Kidney tubule cell (primary cell): ENCODE measurements at places on chromosomes 7 and 10.

DNA sequence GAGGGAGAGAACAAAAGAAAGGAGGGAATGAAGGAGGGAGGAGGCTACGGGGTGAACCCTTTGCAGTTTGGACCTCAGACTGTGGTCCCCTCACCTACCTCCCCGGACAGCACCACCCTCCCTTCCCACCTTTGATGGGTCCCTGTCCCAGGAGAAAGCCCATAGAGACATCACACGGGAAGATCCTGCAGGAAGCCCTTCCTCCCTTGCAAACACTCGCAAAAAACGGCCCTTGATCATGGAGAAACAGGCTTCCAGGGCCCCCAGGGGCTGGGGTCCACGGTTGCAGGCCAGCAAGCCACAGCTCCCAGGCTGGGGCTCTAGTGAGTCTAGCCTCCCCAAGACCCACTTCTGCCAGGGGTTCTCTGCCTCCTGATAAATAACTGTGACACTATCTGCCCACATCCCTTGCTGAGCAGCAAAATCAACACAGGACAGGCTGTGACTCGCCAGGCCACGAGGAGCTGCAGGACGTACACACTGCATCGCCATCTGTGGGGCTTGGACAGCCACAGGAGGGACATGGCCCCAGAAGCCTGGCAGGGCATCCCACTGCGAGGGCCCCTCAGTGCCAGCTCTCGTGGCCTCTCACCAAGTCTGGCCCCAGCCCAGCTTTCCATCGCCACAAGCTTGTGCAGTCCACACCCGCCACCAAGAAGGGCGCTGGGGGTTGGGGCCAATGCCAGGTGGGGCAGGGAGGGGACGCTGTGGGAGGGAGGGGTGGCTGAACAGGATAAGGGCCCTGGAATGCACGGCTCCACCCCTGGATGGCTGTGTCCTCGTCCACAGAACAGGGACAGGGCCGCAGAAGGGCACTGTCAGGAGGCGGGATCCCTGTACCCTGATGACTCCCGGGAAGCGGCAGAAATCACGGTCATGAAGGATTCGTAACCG is 34.2 kb downstream of the PDGFA start:
- DNase-seq: peak; percentile 33

- DNase-seq: peak; percentile 74
These were observed 99.1 kb downstream of the ZNF680 start for GRCh38 chr7:64463636-64464375.

GRCh38 chr7:149459201-149459539 is 1.7 kb downstream of the ZNF777 start:
- DNase-seq: no peak

- no peak for DNase-seq
These were observed 134.3 kb upstream of the ASAH2 start for GRCh38 chr10:50385624-50386023.

DNA sequence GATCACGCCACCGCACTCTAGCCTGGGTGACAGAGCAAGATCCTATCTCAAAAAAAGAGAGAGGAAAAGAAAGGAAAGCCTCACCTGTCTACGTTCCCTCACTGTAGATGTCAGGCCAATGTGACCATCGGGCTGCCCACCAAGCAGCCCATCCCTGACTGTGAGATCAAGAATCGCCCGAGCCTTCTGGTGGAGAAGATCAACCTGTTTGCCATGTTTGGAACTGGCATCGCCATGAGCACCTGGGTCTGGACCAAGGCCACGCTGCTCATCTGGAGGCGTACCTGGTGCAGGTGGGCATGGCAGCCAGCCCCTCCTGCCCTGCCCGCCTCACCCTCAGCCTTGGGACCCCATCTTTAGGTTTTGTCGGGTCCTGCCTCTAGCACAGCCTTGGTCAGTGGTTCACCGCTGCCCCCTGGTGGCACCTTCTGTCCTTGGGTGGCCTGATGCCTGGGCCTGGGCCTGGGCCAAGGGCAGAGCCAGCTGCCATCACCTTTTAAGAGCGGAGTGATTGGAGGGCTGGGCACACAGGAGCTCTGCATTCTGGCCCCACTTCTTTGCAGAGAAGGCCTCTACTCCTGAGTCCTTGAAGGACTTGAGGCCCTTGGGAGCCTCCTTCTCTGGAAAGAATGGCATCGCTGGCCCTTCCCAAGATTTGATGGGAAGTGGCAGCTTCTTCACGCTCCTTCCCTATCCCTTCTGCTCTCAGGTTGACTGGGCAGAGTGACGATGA is 14.4 kb upstream of the AHCYL2 start:
- DNase-seq: peak; percentile 61

GRCh38 chr10:20957744-20958143 is 60.6 kb upstream of the NEBL start:
- no peak for DNase-seq

DNA sequence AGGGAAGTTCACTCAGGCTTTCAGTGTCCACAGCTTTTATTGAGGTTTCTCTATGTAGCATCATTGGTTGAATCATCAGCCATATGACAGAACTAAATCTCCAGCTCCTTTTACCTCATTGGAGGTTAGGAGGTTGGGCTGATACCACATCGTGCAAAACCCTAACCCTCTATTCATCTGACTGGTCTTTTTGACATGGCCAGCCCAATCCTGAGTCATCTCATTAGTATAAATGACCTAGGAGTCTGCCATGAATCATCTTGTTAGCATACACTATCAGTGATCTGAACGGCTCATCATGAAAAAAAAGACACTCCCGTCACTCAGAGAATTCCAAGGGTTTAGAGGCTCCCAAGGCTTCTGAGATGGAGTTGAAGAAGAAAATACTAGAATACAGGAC is 669.8 kb upstream of the POT1 start:
- DNase-seq: peak; percentile 31

- no peak for DNase-seq
These were observed 148.3 kb upstream of the BMPER start for GRCh38 chr7:33757050-33757449.

- no peak for DNase-seq
These were observed 57.6 kb downstream of the ADCYAP1R1 start for GRCh38 chr7:31109751-31110150.

GRCh38 chr10:34206935-34207268 is 608.2 kb downstream of the PARD3 start:
- no peak for DNase-seq

DNA sequence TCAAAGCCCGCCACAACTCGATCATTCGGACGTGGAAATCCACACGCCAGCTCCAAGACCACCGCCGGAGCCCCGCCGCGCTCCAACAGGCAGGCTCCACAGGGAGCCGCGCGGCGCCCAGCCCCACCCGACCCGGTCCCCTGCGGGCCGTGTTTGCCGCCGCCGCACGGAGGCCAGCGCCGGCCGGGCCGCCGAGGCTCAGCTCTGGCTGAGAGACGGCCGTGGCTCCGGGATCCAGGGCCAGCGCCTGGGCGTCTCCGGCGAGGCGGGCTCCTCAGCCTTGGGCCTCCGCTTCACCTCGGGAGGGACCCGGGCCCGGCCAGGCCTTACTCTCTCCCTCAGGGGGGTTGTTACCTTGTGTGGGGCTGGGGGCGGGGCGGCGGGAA is 333 bp downstream of the SMNDC1 start:
- peak; percentile 30 for DNase-seq

GRCh38 chr10:86188326-86188725 is 178.3 kb downstream of the GRID1 start:
- no peak for DNase-seq

DNA sequence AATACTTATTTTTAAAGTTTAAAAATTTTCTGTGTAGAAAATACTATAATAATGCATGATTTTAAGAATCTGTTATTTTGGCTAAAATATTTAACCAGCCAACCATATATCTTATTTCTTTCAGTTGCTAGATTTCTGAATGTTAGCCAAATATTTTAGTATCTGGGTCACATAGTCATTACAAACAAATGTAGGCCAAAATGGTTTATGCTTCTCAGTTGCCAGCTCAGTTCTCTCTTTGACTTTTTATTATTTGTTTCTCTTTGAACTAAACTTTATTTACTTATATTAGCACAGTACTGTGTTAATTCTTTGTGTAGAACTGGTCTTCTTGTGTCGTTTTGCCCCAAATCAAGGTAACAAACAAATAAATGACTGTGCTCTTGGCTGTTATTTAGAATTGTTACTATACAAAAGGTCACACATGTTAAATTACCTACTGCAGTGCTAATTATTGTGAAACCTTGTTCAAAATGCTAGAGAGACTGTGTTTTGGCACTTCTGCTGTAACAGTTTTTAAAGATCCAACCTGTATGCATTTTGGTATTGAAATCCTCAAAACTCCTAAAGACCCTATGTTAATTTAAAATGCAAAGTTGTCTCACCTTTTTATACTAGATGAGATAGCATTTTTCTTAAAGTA is 39.8 kb downstream of the ZEB1 start:
- no peak for DNase-seq

DNA sequence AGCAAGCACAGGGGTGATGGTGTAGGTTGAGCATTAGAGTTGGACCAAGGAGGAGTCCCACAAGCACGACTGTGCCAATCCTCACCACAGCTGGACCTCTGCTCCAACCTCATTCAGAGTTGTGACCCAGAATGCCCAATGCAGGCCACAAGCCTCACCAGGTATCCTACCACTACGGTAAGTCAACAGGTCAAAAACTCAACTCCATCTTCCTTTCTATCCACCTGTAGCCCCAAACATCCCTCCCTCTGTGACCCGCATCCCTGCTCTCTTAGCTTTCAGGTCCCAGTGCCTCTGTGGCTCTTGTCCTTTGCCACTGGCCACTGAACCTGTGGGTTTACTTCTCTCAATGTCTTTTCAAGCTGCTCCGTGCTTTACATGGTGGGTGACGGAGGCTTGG is 112.8 kb downstream of the PIP4K2A start:
- no peak for DNase-seq

DNA sequence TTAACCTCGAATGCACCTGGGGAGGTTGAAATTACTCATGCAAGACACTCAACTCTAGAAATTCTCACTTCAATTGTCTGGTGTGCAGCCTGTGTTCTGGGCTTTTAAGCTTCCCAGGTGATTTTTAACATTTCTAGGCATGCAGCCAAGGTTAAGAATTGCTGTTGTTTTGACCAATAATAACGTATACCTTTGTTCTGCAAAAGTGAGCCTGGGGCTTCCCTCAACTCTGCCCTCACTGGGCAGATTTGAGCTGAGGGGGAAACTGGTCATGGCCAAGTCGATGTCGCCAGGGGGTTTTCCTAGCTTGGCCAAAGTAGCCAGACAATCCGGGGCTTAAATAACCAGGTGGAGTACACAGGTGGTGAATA is 568 bp downstream of the PRSS2 start:
- no peak for DNase-seq

GRCh38 chr7:90955641-90956207 is 308.5 kb upstream of the FZD1 start:
- DNase-seq: no peak

DNA sequence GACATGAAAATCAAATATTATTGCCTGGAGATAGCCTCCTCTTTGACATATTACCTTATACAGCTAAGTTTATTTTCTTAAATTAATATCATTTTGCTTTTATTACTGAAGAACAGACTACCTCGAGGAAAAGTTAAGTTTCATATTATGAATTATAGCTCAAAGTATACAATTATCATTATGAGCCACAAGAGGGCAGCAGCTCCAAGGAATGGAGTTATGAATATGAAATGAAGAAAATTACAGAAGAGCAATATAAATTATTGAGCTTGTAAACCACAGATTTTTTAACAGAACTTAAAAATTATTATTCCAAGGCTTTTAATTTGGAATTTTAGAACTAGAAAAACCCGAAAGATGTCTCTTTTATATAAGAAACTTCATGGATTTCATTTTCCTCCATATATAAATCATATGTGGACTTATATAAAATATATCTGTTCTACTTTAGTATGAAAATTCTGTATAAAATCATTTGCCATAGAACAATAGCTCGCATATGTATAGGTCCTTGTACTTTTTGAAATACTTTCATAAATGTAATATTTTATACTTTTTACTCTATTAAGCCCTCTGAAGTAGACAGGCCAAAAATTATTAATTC is 40.1 kb downstream of the IQUB start:
- DNase-seq: peak; percentile 44

DNA sequence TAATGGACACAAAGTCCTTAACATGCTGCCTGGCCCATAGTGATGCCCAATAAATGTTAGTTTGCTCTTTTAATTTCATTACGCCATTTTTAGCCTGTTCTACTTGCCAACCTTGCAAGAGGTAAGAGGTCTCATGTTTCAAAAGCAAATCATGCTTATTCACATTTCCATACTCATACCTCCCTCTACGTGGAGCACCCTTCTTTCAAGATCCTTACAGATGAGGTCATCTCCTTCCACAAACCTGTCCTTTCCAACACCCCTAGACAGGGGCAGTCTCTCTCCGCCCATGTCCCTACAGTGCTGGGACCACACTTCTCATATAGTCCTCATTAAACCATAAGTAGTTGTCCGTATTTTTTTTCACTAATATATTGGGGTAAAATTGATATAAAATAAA is 271.3 kb downstream of the FGFR2 start:
- DNase-seq: no peak
